ENCODE measurements at places on chromosomes 6 and 20.

GRCh38 chr6:17666646-17667045 is 40.1 kb downstream of the NUP153 start:
- no peak for DNase-seq

- DNase-seq = no peak
Measured at GRCh38 chr20:62708591-62709536, at the start of gene NTSR1. Gene NTSR1 (plus strand): TSS chr20:62708836. CDS start chr20:62709208, 372 bp downstream.

- no peak for DNase-seq
Measured at GRCh38 chr6:7219310-7219709, 93.7 kb downstream of the SSR1 start.

GRCh38 chr6:157219201-157220200 is 103.8 kb downstream of the TMEM242 start:
- no peak for DNase-seq

- DNase-seq = no peak
Measured at GRCh38 chr6:33857093-33857931, 53.5 kb upstream of the MLN start.

GRCh38 chr20:36331209-36331608 is 25.1 kb downstream of the DLGAP4 start:
- no peak for DNase-seq

GRCh38 chr6:80465513-80465912 is 359.0 kb downstream of the BCKDHB start:
- DNase-seq = no peak

DNA sequence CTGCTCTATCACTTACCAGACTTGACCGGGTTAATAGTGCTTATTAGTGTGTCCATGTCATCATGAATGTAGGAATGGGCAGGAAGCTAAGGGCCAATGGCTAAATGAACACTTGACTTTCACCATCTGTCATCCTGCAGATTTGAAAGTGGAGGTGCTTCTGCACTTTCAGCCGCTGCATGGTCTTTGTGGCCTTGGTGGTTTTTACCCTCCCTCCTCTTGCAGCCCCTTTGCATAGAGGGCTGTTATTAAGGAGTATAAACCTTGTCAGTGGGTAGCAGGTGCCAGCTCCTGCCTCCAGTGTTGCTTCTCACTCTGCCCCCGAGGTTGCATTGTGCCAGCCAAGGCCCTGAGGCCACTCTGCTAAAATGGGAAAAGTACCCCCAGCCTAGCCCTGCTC is 122.2 kb upstream of the TNFAIP3 start:
- DNase-seq = no peak

DNA sequence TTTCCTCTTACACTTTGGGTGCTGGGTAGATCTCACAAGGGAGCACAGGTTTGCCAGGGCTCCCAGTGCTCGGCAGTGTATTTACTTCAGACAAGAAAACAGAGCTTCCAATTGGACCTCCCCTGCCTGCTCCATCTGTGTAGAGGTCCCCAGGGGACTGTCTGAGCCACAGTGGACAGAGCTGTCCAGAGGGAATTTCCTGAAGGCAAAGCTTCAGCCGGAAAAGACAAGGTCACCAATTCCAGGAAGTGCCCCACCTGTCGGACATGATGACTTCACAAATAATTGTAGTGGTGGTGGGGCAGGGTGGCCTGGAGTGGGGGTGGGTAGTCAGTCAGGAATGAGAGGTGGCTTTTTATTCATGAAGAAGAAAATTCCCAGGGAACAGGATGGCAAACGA is 18.6 kb downstream of the ADGRF5 start:
- DNase-seq = no peak

DNA sequence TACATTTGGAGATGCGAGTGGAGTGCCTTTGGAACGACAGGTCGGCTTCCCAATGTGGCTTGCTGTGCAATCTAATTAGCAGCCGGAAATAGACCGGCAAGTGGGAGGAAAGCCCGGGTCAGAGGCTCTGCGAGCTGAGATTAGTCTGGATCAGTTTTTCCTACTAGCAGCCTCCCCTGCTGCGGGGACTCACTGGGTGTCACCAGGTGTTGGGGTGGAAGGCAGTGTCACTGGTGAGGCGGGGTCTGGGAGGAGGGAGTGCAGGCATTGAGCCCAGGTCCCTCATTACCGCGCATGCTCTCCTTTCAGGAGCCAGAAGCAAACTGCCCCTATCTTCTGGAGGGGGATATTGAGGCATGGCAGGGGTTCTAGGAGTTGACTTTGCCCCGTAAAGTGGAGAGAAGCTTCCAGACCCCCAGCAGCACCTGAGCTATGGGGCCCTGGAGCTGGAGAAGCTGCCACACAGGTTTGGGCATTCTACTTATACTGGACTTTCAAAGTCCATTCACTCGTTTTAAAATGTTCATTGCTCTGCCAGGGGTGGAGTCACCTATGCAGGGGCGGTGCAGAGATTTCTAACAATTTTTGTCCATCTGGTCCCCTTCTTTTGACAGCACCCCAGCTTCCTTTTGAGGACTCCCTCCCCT is 11.0 kb downstream of the SULF2 start:
- DNase-seq = no peak

GRCh38 chr6:56986611-56987010 is 31.7 kb downstream of the BEND6 start:
- DNase-seq = no peak

- DNase-seq = peak; percentile 24
Measured at GRCh38 chr20:45344168-45344860, 3.9 kb downstream of the SDC4 start.

DNA sequence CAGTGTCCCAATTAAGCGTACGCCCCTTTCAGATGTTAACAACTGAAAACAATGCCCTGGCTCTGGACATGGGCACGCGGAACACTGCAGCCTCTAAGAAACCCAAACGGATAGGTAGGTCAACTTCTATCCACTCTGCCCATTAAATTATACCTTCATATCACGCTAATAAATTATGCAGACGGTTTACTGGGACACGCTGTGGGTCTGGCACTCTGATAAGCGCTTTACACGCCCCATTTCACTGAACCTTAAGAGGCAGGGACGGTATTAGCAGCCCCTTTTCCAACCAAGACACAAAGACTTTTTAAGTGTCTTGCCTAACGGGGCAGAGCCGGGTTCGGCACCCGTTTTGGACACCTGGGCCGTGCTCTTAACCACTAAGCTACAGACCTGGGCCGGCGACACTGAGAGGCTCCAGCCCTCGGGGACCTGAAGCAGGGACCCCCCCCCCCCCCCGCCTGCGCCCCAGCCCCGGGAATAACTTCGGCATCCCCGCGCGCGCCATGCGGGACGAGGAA is 744 bp downstream of the STAU1 start:
- DNase-seq = no peak

GRCh38 chr6:20350215-20350614 is 51.5 kb upstream of the E2F3 start:
- DNase-seq = no peak

GRCh38 chr20:603116-603640 is 6.9 kb downstream of the TCF15 start:
- no peak for DNase-seq

GRCh38 chr20:37504404-37505096 is 16.5 kb upstream of the NNAT start:
- DNase-seq = no peak

DNA sequence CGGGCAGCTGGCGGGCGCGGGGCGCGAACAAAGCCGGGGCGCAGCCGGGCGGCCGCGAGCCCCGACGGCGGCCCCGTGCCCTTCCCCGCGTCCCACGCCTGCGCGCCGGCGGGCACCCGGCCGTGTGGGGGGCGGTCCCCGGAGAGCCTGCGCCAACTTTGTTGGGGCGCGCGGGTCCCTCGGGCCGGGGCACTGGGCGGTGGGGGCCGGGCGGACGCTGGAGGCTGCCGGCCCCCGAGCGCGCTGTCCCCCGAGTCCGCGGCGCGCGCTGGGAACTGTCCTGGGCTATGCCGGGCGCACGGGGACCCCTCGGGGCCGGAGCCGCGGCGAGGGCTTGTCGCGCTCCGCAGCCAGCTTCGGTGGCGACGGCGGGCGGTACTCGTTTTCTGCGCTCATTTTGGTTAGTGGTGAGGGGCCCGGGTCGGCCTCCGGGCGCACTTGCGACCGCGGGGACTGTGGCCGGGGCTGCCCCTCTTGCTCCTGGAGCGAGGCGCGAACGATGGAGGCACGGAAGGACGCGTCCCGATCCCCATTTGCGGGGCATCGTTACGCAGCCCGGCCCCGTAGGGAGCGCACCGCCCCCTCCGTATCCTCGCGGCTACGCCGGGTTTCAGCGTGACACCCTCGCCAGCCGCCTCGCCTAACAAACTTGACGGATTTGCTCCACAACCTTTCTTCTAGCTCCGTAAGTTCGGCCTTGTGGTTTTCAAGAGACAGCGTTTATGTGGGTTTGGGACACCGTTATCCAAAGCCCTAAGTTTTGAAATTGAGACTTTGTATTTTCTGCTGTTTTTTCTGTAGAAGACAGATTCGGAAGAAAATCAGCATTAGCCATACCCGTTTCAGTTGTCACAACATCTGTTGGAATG is 622 bp downstream of the SS18L1 start:
- no peak for DNase-seq

DNA sequence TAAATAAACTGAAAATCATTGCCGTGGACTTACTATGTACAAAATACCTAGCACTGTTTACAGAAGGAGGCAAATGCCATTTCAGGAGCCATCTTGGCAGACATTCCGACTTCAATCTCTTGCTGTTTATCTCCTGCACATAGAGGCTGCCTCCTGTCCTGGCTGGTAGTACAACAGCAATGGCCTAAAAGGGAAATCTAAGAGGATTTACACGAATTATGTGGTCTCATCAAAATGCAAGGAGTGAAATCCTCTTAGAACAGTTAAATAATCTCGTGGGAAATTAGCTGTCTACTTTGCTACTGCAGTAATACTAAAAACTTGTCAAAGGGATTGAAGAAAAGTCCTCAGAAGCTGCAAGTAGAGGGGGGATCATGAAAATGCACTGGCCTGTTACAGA is 82.2 kb upstream of the SLC2A12 start:
- no peak for DNase-seq

GRCh38 chr6:157045831-157046454 is 268.8 kb downstream of the ARID1B start:
- no peak for DNase-seq

GRCh38 chr20:41098703-41099250 is 38.6 kb upstream of the PLCG1 start:
- no peak for DNase-seq

DNA sequence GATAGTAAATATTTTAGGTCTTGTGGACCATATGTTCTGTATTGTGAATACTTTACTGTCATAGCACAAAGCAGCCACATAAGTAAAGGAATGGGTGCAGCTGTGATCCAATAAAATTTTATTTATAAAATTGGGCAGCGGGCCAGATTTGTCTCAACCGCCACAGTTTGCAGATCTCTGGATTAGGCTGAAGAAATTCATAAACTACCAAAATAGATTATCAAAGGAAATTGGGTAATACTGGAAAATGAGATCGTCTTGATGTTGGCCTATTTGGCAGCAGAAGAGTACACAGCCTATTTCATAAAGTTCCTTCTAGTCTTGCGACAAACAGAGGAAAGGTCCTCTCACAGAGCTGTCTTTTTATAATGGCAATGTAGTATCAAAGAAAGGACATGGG is 69.8 kb downstream of the DZANK1 start:
- no peak for DNase-seq

DNA sequence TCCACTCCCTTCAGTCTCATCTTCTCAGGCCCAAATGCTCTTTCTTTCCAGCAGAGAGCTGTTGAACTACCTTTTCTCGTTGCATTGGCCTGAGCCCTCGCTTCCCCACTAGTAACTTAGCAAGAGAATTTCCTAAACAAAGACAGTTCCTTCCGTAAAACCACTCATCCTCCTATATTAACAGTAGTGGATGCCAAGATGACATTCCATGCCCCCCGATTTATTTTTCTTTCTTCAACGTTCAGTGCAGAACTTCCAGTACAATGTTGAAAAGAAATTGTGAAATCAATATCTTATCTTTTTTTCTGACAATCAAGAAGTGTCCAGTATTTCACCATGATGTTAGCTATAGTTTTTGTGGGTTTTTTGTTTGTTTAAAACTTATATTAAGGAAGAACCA is 45.8 kb downstream of the SOX4 start:
- DNase-seq = no peak

GRCh38 chr6:112800916-112801315 is 453.8 kb downstream of the RFPL4B start:
- no peak for DNase-seq

DNA sequence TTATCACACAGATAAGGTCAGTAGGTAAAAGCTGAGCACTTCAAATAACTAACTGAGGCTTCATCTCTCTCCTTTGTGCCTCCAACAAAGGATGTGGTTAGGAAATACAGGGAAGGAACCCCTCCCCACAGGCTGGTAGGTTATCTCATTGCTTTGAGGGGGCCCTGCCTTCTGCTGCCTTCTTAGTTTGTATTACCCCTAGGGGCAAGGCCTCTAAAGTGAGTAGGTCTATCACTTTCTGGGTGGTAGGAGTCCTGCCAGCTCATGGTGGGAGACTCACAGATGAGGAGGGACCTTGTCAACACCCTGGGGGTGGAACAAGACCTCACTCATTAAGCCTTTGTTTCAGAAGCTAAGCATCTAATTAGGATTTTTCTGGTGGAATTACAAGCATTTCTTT is 34.6 kb downstream of the EDN1 start:
- no peak for DNase-seq

- DNase-seq = peak; percentile 10
Measured at GRCh38 chr6:100116411-100117194, 122.6 kb upstream of the MCHR2 start.

DNA sequence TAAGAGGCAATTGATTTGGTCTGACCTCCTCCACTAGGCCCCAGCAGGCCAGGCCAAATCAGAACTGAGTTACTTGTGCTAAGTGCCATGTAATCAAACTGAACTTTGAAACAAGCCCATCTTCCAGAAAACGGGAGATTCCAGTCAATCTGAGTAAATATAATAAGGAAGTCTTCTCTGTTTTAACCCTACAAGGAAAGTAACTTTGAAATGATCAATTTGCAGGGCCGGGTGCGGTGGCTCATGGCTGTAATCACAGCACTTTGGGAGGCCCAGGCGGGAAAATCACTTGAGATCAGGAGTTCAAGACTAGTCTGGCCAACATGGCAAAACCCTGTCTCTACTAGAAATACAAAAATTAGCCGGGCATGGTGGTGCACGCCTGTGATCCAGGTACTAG is 2.0 kb upstream of the SHLD1 start:
- DNase-seq = no peak

GRCh38 chr6:42001506-42001905 is 48.8 kb upstream of the TAF8 start:
- no peak for DNase-seq

- DNase-seq = peak; percentile 44
Measured at GRCh38 chr6:5471044-5471443, 209.7 kb downstream of the FARS2 start.

- no peak for DNase-seq
Measured at GRCh38 chr20:15814360-15814759, 758.9 kb downstream of the KIF16B start.

- no peak for DNase-seq
Measured at GRCh38 chr6:43378631-43379030, 9.2 kb upstream of the ZNF318 start.

GRCh38 chr20:61315319-61315718 is 63.3 kb downstream of the CDH4 start:
- DNase-seq = no peak

DNA sequence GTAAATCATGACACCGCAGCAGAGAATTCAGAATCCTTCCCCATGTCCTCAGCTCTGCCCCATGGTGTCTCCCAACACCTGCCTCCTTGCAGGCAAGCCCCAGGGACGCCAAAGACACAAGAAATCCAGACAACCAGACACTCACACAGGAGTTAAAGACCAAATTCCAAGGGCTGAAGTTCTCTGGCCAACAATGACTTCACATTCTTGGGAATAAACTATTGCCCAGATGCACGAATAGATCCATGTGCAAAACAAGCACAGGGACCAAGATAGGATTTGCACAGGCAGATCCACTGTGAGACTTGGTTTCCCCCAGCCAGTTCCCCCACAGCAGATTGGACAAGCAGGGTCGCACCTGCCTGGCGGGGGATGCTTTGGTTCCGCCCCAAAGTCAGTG is 246.7 kb downstream of the SOD2 start:
- DNase-seq = no peak

Data from occipital lobe (tissue), 3 donors.